ENCODE measurements at places on chromosomes 2 and 18. TPM values are rescaled to one million over a fixed set of nuclear protein-coding genes. Genes with fewer than 3 reads are reported as not detected.

DNA sequence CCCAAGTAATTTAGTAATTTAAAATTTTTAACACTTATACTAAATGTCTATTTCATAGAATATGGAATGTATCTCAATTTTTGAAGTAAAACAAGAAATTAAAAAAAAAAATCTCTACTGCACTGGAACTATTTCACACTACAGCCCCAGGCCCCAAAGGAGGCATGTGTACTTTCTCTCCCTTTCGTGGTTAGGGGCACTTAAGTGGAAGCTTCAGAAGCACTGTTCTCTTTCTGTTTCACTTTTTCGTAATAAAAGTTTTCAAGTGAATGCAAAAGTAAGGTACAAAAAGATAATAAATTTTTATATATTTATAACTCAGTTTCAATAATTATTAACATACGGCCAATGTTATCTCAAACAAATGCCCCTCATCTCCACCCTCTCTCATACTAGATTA is 123.8 kb upstream of the STON1 start:
- DNase-seq, result no peak

GRCh38 chr18:21389283-21389682 is 147.3 kb downstream of the GREB1L start:
- DNase-seq, result no peak

DNA sequence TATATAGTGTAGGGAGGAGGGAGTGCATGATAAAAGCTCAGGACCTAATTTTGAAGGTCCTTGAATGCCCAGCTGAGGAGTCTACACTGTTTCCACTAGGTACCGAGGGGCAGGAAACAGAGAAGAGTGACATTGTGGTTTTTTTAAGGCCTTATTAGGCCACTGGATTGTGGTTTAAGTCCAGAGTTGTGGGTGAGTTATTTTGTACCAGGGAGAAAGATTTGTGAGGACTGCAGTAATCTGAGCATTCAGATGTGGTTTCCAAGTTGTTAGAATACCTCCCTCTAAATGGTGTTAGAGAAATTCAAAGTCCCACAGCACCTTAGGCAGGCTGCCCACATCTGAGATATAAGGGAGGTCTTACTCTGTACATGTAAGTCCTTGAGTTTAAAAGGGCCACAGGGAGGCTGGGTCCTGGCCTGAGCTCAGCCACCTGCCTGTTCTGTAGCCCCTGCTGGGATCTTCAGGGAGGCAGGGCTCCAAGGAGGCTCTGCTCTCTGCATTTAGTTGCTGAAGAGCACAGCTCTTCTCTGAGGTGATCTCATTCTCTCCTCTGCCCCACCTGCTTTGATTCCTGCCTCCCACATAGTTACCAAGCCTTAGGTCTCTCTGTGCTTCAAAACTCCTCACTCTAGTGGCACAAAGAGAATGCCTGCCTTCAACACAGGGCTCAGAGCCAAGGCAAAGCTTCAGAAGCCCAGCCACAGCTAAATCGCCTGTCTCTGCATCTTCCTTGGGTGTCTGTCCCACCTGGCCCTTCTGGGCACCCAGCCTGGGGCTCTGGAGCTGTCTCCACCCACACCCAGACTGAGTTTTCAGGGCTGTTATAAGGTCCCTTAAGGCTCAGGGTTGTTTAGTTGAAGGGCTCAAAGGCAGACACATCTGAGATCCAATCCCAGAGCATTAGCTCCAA is 88.1 kb downstream of the VSNL1 start:
- no peak for DNase-seq

DNA sequence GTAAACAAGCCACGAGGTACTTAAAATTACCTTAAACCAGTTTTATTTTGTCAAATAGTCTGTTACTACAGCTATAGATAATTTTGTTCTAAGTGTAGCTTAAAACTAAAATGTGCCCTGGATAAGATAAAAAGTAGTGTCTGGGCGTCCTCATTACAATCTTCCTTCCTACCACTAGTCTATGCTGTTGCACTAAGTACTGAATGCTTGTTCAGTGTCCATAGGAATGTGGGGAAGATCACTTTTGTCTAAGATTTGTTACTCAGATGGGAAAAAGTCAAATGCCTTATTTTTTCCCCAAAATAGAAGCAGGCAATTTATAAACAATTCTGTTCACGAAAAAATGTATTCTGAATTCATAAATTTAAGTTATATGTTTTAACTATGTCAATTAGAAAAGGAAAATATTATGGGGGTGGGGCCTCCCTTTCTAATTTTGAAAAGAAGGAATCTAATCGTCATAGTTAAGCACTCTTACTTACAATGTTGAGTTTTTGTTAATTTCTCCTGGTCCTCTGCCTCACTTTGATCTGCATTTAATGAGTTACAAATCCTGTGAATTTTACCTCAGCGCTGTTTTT is 140.4 kb upstream of the VRK2 start:
- peak; percentile 65 for DNase-seq

DNA sequence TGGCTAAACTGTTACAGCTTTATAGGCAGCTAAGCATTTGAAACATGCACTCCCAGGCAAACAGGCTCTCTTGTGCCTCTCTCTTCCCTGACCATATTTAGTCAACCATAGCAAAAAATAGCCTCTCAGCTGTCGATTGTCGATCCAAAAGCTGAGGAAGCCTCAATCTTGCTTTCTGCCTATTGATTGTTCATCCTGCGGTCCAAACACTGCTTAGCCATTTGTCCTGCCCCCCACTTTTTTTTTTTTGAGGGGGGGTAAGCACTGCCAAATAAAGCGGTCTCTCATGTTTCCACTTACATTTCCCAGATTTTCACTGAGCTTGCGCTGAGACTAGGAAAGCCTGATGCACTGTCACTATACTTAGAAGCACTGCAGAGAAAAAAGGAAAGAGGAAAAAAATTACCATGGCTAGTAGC is 90.8 kb downstream of the MIB1 start:
- DNase-seq, result no peak

- DNase-seq, result peak; percentile 74
Measured at GRCh38 chr2:28394331-28394877, 1.7 kb downstream of the FOSL2 start.

DNA sequence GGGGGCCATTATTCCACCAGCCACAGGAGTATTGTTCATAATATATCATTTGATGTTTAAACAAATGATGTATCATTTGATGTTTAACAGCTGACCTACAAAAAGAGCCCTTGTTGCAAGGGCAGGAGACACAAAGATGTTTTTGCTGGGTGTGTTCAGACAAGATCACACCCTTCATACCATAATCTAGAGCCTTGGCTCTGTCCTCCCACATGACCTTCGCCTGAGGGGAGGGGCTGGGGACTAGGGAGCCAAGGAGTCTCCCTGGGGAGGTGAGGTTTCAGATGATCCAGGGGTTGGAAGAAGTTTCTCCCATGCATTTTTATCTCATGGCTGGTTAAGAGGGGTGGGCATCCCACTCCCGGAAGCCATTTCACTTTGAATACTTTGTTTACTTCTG is 33.5 kb downstream of the CDC42EP3 start:
- DNase-seq, result no peak

ELOA2 gene
- total RNA-seq, result not detected

GRCh38 chr2:155298001-155298400 is 599.5 kb downstream of the KCNJ3 start:
- DNase-seq, result no peak

- no peak for DNase-seq
Measured at GRCh38 chr2:186612555-186613440, 22.9 kb downstream of the ITGAV start.

GRCh38 chr2:105746177-105747080 is 1.7 kb downstream of the NCK2 start:
- DNase-seq, result no peak

- DNase-seq, result no peak
Measured at GRCh38 chr2:221263573-221263972, 308.5 kb downstream of the EPHA4 start.

DNA sequence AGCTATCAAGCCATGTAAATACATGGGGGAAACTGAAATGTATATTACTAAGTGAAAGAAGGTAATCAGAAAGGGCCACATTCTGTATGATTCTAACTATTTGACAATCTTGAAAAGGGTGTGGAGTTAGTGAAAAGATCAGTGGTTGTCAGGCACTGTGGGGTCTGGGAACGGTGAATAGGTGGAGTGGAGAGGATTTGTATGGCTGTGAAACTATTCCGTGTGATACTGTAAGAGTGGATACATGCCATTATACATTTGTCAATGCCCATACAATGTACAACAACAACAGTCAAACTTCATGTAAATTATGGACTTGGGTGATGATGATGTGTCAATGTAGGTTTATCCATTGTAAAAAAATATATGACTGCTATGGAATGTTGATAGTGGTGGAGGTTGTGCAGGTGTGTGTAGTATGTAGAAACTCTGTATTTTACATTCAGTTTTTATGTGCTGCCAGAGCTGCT is 1116.2 kb downstream of the SUCLG1 start:
- DNase-seq, result no peak

MC4R gene
- not detected for total RNA-seq

DNA sequence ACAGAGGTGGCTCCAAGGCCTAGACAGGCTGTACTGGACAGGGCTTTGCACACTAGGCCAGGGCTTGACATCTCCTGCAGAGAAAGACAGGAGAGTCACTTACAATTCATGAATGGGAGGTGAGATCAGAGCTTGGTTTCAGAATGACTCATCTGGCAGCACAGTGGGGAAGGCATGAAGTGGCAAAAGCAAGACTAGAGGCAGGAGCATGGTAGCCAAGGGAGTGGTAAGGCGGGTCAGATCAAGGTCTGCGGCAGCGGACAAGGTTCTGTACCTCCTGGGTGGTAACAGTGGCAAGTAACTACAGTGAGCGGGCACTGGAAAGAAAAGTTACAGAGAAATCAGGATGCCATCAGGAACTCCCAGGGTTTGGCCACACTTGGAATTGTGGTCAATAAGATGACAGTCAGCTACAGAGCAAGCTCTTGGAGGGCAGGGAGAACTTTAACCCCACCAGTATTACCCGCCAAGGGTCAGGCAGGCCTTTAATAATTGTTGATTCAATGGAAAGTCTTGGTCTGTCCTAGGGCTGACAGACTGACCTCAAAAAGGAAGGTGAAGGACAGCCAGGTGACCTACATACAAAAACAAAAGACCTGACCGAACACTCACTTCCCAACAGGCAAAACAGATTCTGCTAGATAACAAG is 5.7 kb downstream of the MCFD2 start:
- DNase-seq, result no peak

GRCh38 chr2:230161184-230161583 is 58.6 kb downstream of the SP110 start:
- no peak for DNase-seq

GRCh38 chr18:75083761-75084160 is 125.2 kb downstream of the PTGR3 start:
- DNase-seq, result no peak

- no peak for DNase-seq
Measured at GRCh38 chr2:216281316-216281715, 91.0 kb downstream of the MARCHF4 start.

Measured in dermis microvascular lymphatic vessel endothelial cell (primary cell).